ENCODE measurements at places on chromosomes 1 and 21.

- DNase-seq = no peak
Observed at GRCh38 chr1:184685116-184685515, 69.5 kb downstream of the EDEM3 start.

DNA sequence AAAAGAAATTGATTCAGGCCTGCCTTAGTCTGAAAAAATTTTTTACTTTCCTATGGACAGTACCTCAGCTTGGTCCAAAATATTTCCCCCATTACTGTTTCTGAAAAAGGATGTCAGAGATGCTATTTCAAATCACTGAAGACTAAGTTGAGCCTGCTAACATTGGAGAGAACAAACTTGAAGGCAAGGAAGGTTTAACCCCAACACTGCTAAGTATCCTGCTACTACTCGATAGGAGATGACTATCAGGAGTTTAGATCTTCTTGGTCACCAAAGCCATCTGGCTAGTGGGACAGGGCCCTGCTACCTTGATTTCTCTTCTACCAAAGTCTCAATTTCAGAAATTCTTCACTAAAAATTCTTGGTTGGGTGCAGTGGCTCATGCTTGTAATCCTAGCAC is 22.7 kb upstream of the POGZ start:
- no peak for DNase-seq

DNA sequence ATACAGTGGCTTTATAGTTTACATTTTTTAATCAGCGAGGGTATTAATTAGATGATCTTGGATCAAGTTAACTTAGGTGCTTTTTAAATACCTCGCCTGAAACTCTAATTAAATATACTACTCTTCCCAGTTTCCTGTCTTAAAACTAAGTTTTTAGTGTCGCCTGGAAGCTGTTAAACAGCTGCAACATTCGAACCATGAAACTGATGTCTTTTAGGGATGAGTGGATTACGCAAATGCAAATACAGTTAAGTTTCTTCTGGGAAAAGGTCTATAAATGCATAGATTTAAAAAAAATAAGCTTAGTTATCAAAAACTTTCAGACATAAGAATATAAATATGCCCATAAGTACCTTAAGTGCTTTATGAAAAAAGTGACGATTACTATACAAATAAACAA is 228.3 kb downstream of the PTPRC start:
- DNase-seq = no peak

- peak; percentile 59 for DNase-seq
Observed at GRCh38 chr1:6962996-6963911, 178.0 kb downstream of the CAMTA1 start.

GRCh38 chr1:85061711-85062424 is 13.6 kb upstream of the MCOLN3 start:
- DNase-seq = peak; percentile 79

DNA sequence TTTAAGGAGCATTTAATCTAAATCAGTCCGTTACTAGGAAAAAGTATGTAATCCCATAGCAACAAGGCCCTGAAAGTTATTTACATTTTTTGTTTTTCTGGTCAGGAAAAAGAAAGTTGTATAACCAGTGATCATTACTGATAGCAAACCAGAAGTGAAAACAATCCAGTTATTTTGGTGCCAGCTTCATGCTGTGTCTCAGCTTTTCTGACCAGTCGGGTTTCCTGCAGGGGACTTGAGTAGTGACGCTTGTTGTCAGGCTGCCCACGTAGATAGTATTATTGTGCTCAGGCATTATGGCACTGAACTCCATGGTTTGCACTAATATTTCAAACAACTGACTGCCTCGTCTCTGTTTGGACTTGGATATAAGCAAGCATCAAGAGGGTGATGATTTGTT is 55.2 kb downstream of the SASS6 start:
- DNase-seq = no peak

DNA sequence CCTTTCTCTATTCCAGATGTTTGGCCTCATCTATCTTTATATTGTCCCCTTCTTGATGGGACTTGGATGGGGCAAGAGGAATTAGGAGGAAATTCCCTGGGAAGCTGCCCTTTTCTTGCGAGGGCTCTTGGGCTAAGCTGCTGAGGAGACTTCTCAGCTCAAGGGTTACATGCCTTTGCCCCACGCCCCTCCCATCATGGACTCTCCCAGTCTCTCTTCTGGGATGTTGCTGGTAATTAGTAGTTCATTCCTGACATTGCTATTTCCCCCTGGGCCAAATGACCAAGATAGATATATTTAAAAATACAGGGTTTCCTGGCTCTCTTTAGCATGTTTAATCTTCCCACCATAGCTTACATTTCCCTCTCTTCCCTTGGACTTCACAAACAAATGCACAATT is 90.6 kb upstream of the RALGPS2 start:
- DNase-seq = no peak

DNA sequence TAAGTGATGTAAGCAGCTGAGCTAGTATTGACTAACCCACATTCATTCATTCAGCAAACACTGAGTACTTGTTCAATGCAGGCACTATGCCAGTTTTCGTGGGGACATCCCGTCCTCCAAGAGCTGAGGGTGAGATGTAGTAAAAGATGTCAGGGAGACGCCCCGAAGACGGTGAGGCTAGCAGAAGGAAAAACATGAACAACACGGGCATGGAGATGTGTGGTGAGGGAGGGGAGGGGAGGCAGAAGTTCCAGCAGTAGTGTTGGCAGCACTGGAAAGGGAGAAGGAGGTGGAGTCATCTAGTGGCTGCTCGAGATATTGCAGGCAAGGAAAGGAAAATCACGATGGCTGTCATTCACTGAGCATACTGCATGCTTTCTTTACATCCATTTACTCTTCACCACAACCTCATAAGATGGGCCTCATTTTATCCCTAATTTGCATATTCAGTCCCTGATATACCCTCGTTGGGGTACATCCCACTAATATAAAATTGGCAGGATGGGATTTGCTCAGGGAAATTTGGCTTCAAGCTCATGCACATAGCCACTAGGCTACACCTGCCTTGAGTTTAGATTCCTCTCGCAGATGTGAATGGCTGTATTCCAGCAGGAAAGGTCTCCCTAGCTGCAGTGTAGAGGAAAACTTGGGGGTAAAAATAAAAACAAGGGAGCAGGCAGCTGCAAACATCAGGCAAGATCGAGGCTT is 14.5 kb downstream of the PDZK1IP1 start:
- DNase-seq = peak; percentile 35

- DNase-seq = peak; percentile 22
Observed at GRCh38 chr1:155126556-155127104, 1.0 kb upstream of the EFNA1 start.

DNA sequence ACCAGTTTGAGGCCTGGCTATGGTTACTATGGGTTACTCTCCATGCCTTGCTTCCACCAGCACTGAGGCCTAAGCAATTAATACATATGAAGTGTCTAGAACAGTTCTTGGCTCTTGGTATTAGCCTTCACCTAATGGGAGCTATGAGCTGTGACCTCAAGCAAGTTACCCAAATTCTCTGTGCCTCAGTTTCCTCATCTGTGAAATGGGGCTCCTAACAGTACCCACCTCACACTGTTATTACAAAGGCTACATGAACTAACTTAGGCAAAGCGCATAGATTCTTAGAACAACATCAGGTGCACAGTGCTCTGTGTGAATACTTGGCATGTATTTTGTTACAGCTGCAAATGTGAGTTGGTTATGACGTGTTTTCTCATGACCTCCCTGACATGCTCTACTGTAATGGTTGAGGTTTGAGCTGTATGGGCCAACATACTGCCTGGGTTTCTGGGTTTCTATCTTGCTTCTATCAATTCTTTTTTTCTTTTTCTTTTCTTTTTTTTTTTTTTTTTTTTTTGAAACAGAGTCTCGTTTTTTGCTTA is 26.5 kb downstream of the CDCP2 start:
- no peak for DNase-seq

DNA sequence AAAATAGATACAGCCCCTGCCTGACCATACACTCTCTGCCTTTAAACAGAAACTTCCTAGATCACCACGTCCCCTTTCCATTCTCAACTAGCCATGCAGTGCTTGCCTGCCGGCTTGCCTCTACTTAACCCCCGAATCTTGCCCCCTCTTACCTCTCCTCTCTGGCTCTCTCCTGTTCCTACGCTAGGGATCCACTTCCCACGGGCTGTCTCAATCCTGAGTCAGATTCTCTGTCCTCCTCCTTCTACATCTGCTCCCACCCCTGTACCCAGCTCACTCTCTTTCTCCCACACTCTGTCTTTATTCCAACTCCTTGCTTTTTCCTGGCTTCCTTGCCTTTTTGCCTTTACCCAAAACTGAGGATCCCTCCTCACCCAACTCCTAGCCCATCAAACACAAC is 29.3 kb downstream of the ATF3 start:
- no peak for DNase-seq

DNA sequence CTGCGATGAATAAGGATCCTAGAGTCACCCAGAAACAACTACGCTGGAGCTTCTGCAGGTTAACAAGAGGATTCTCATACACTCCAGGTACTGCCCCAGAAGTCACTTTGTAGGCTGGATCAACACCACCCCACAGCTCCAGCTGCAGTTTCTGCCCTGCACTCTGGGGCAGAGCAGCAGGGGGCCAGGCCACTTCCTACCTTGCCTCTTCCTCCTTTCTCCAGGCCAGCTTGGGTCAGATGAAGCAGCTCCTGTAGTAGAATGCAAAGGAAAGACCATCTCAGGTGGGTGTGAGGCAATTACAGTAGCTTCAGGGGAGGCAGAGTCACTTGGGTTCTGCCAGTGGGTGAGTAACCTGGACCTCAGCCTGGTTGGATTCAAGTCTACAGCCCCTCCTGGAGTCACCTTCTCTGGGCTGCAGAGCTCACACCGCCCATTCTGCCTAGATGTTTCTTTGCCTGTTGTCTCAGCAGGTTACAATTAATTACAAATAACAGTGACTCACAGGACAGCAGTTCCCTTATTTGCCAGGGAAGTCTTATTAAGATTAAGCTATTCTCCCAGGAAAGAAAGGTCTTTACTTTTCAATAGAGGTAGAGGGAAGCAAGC is 24.4 kb upstream of the BCAR3 start:
- no peak for DNase-seq

GRCh38 chr1:231666937-231667608 is 40.5 kb downstream of the DISC1 start:
- no peak for DNase-seq

DNA sequence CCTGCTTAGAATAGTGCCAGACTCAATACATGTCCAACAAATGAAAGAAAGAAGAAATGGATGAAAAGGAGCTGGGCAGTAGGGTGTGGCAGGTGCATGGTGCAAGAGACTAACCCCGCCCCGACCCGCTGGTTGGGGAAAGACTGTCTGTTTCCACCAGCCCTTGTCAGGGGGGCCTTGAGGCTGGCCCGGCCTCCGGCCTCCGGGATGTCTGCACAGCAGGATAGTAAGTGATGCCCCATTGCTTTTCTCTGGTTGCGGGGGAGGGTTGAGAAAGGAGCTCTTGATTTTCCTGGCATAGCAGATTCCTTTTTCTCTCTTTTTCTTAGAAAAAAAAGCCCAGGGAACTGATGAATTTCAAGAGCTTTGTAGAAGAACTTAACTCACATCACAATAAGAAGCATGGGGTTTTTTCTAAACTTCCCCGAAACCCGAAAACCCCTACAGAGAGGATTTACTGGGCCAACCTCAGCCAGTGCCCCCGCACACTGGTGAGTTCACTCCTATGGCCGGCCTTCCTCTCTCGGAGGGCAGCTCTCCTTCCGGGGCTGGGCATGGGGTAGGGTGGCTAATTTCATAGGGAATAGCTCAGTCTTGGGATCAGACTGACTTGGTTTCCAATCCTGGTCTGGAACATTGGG is 12.5 kb upstream of the TTC22 start:
- no peak for DNase-seq

- no peak for DNase-seq
Observed at GRCh38 chr1:81126989-81127581, 673.6 kb upstream of the ADGRL2 start.

- no peak for DNase-seq
Observed at GRCh38 chr21:28280611-28281010, 712.1 kb downstream of the LTN1 start.

DNA sequence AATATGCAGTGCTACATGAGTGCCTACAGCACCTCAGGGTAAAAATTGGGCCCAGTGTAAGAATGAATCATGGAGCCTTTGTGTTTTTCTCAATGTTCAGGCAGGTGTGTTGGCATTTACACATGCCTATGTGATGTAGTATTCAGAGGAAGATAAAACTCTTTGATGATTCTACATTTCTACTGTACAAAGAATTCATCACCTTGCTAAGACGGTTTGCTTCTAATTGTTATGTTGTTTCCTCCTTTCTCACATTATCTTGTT is 867.3 kb downstream of the TTLL7 start:
- no peak for DNase-seq

DNA sequence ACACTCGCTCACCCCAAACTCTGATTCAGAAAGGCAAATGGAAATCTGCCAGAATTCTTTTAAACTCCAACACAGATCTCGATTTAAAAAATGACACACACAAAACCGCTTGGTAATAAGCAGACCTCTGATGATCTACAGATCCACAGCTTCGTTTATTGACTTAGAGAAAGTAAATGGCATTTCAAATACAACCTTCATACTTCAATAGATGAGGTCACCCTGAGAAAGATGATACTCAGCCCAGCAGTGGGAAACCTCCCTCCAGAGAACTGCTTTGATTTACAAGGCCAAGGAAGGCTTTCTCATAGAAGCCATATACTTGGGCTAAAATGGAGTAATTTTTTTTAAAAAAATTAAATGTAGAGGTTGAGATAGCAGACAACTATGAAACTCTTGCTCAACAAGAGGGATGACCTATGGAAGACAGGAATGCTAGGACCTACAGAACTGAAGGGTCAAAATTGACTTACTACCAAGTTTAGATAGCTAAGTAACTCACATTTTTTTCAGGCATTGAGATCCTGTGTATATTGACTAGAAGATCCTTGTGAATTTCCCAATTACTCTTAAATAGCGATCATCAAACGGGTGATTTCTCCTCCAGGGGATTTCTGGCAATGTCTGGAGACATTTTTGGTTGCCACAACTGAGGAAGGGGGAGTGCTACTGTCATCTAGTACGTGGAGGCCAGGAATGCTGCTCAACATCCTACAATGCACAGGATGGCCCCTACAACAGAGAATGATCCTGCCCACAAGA is 143.9 kb downstream of the CLIC6 start:
- no peak for DNase-seq

DNA sequence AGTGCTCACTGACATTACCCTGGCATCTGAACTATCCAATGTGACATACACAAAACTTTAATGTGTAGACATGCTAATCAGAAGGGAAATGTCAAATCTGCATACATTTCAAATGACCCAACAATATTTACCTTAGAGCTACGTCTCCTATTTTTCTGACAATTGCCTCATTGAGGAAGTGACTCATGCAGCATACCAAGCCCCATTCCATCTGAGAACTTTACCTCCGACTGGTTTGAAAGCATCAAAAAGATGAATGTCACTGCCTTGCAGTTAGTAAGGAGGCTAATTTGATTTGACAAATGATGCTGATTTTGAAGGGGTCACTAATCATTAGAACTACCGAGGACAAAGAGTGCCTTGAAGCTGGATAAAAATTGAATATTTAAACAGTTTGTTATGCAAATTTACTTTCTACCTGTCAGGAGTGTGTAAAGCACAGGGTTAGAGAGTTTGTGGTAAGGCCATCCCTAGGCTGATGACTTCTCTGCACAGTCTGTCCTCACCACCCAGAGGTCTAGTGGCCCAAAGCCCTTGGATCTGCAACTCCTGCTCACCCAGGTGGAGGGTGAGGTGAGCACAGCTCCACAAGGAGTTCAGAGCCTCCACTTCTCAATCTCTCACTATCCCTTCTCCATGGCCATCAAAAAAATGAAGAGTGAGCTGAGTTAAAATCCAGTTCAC is 500.3 kb upstream of the C1orf87 start:
- no peak for DNase-seq

Measured in activated CD4-positive, alpha-beta T cell treated with anti-CD3 and anti-CD28 coated beads for 4 hours (primary cell).